ENCODE measurements at places on chromosomes 7 and 10. TPM values are rescaled to one million over a fixed set of nuclear protein-coding genes. Genes with fewer than 3 reads are reported as not detected.

Gene TMEM229A
- total RNA-seq: not detected

Gene NODAL
- not detected for total RNA-seq

Gene KAZALD1
- total RNA-seq: 0.44 TPM

Gene SLC13A1
- not detected for total RNA-seq

Gene MEST
- 1.1 TPM for total RNA-seq

Gene MRC1
- total RNA-seq: 148 TPM

Gene AKR1B15
- total RNA-seq: not detected

Gene SPDYE9
- total RNA-seq: not detected

Gene ZNF277
- 45.3 TPM for total RNA-seq

Gene PPP2R2D
- total RNA-seq: 17.2 TPM

Gene CDK14
- total RNA-seq: 1.6 TPM

Gene ARL3
- total RNA-seq: 3.9 TPM

Gene OR2A12
- not detected for total RNA-seq

Gene SYNPO2L
- not detected for total RNA-seq

Gene ADAM22
- 0.40 TPM for total RNA-seq

Data from lung microvascular endothelial cell (primary cell).